Daoy (cell line): ENCODE measurements at places on chromosomes 6 and 20. TPM values are rescaled to one million over a fixed set of nuclear protein-coding genes. Genes with fewer than 3 reads are reported as not detected.

Gene RIPOR2
- 0.06 and 2.3 TPM in 2 replicates for total RNA-seq

Gene KIAA1755
- 0.30 and 1.0 TPM in 2 replicates for total RNA-seq

Gene MEA1
- 149 and 167 TPM in 2 replicates for total RNA-seq

Gene TUBE1
- 22.1 and 26.4 TPM in 2 replicates for total RNA-seq

Gene TRIM31
- 0.11 TPM in 1 of 2 replicates, not detected in the other for total RNA-seq

Gene VNN1
- total RNA-seq: 0.23 TPM in 1 of 2 replicates, not detected in the other

Gene DEFB124
- not detected in 2 replicates for total RNA-seq

Gene NHLRC1
- total RNA-seq: 2.6 and 2.7 TPM in 2 replicates

Gene CST1
- total RNA-seq: not detected in 2 replicates

Gene PLA2G7
- total RNA-seq: not detected in 2 replicates

Gene RAMACL
- total RNA-seq: 0.34 and 0.86 TPM in 2 replicates

Gene HLA-DPA1
- total RNA-seq: 4.2 and 13.8 TPM in 2 replicates

Gene IFNGR1
- total RNA-seq: 31.1 and 35.1 TPM in 2 replicates

Gene LY6G6C
- total RNA-seq: not detected in 2 replicates

Gene SPDEF
- not detected in 2 replicates for total RNA-seq

Gene SLC9A8
- 2.2 and 2.3 TPM in 2 replicates for total RNA-seq

Gene LAMA2
- total RNA-seq: 0.46 and 0.65 TPM in 2 replicates

Gene EYS
- total RNA-seq: not detected in 2 replicates

Gene SMOC2
- not detected in 2 replicates for total RNA-seq

Gene ETV7
- 0.69 and 0.83 TPM in 2 replicates for total RNA-seq
